ENCODE measurements at places on chromosomes 1 and 21. TPM values are rescaled to one million over a fixed set of nuclear protein-coding genes. Genes with fewer than 3 reads are reported as not detected.

BPNT1 gene
- total RNA-seq = 19.5 TPM

PLA2G2C gene
- total RNA-seq = not detected

DPT gene
- total RNA-seq = not detected

GPR89B gene
- total RNA-seq = 36.6 TPM

LRRC3 gene
- total RNA-seq = 0.88 TPM

OBSCN gene
- 99.3 TPM for total RNA-seq

PLA2G2A gene
- total RNA-seq = not detected

GRCh38 chr1:167165948-167166689, 54.6 kb upstream of the POU2F1 start:
- DNase-seq = no peak

- no peak for DNase-seq
These were observed 108.5 kb upstream of the GADD45A start for GRCh38 chr1:67576474-67576873.

GRCh38 chr1:78322928-78323680, 167.7 kb upstream of the PTGFR start:
- DNase-seq = no peak

DNA sequence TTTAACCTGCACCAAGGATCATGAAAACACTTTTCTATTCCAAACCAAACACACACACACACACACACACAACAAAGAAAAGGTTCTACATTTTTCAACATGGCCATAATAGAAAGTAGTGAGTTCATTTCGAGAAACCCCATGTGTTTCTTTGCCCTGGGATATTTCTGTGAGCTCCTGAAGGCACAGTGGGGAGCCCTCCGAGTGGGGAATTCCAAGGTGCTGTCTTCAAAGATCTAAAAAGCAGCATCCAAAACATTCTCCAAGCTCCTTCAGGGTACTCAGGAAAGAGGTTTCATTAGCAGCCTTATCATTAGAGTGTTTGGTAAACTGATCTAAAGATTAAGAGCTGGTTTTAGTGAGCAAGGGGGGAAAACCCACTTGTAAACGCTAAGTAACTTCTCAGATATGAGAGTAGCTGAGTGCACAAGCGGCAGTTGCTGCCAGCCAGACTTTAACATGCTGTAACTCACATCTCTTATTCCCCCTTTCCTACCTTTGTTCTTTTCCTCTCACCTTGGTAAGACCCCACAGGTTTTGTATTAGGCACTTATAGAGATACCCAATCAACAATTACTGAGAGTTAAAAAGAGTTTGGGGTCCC, 38.3 kb downstream of the ZC3H11B start:
- DNase-seq = no peak

DNA sequence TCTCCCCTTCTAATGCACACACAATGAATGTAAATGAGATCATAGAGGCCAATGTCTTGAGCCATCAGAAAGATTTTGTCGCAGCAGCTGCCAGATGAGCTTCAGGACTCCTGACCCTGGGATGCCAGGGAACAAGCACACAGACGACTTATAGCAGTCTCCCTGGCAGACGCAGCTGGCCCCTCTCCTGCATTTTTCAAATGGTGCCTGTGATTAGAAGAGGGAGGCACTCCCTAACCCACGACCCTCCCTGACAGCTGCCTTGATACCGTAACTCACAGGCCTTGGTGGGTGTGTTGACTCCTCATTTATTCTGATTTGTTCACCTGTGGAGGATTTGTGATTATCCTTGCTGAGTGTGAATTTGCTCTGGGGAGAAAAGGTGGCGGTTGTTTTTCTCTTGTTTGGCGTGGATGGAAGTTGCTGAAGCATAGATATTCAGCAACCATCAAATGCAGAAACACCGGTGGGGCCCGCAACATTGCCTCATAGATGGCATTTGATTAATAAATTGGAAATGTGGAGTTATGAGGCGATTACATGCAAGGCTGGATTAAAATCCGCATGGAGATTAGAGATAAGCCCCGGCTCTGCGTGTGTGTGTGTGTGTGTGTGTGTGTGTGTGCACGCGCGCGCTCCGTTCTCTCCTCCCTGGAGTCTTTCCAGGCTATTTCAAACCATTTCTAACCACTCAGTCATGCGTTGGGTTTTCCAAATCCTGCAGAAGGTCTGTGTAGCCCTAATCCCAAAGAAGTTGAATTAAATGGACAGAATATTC, 2.1 kb upstream of the RD3 start:
- no peak for DNase-seq

Measured in naive thymus-derived CD8-positive, alpha-beta T cell (primary cell).